NCI-H748 treated with DMSO at 0.1 percent for 48 hours (cell line): ENCODE measurements at places on chromosomes 3 and 15.

DNA sequence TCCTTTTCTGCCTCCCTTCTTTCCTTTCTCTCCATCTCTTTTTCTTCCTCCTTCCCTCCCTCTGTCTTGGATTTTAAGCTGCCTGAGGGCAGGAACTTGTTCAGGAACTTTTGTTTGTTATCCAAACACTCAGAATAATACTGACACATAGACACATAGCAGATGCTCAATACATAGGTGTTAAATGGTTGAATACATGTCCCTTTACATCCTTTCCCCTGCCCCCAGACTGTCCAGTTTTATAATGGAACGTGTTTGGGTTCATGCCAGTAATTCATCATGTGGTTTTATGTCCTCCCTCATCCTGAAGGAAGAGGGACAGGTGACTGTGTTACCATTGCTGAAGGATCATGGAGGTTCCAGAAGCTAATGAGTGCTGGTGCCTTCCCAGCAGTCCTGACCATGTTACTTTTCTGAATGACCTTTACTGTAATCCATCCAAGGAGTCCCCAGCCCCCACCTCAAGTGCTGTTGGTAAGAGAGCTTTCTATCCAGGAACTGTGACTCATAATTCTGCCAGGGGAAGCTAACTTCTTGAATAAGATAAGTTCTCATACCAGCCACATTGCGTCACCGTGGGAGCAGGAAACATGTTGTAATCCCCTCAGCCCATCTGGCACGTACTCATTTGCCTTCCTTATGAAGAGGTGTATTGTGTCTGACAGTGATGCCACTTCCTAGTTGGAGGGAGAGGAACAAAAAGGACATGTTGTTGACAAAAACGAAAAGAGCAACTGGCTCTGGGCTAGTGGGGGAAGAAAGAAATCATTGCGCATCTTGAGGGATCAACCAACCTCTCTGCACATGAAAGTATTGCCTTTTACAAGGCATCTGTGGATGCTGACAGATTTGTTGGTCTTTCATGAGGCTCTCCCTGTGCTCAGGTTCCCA, 52.4 kb downstream of the IL1RAP start:
- DNase-seq = no peak

GRCh38 chr3:96813134-96813819, 1.1 kb upstream of the EPHA6 start:
- peak; percentile 59 for DNase-seq

- DNase-seq = no peak
Observed at GRCh38 chr3:52848617-52849016, 13.8 kb upstream of the MUSTN1 start.

DNA sequence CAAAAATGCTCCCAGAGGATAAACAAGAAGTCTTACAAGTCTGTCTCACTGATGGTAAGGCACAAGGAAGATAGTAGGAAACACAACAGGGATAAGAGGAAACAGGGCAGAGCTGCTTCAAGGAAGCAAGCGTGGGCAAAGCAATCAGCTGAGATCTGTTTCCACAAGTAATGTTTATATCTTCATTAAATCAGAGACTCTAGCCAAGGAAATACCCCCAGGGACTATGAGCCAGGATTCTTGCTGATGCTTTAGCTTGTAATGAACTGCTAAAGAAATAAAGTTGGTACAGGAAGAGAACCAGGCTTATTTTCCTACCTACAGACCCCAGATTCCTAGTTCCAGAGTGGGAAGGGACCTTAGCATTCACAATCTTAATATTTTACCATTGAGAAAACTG, 112.7 kb upstream of the C3orf80 start:
- DNase-seq = no peak

GRCh38 chr15:29756358-29757267, 65.7 kb downstream of the TJP1 start:
- no peak for DNase-seq

- no peak for DNase-seq
Observed at GRCh38 chr3:65723985-65724384, 314.7 kb downstream of the MAGI1 start.

GRCh38 chr3:159857840-159858239, 130.8 kb upstream of the IL12A start:
- DNase-seq = no peak

DNA sequence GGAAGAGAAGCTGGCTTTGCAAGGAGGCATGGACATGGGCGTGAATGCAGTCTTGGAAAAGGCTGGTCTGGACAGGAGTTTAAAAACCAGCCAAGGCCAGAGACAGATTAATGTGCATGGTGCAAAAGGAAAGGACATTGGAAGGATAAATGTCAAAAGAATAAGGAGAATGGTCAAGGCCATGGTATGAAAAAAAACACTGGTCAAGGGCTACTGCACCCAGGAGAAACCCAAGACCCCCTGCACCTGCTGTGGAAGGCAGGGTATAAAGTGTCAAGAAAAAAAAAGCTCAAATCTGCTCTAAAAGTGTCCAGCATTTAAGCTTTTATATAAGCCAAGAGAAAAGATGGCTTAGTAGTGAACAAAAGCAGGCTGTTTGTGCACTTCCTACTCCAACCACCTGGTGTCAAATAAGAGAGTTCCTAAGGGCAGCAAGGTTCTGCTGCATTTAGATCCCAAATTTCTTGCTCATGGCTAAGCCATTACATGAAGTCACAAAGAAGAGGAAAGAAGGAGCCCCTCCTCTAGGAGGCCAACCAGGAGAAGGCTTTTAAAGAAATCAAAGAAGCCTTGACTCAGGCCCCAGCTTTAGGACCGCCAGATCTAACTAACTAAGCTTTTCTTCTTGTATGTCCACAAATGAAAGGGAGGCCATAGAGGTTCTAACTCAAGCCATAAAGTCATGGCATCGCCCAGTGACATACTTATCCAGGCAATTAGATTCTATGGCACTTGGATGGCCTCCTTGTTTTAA, 16.9 kb downstream of the CCR4 start:
- no peak for DNase-seq

DNA sequence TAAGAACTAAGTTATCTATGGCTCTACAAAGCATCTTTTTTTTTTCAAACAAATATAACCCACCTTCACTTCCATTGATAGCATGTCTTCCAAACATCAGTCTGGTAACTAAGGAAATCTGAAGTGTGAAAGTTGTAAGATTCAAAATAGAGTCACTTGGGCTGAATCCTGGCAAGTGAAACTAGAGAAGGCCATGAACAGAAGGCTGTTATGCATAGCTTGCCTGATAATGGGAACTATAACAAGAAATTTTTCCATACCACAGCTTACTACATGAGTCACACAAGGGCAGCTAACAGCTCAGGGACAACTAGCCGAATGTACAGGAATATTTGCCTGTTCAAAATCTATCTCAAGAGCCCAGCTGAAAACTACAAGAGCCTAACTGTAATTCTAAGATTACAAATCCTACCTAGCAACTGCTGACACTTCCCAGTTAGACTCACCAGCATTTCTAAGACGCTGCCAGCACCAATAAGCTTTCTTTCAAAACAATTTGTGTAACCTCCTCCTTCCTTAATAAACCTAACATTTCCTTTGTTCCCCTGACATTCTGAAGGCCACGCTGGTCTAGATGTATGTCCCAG, 1066.5 kb downstream of the PLOD2 start:
- DNase-seq = no peak
